ENCODE measurements at places on chromosomes 13 and 19.

GRCh38 chr13:76848596-76848995, 37.6 kb downstream of the KCTD12 start:
- DNase-seq: no peak

- DNase-seq: no peak
Observed at GRCh38 chr13:113914333-113915011, 50.6 kb upstream of the GAS6 start.

DNA sequence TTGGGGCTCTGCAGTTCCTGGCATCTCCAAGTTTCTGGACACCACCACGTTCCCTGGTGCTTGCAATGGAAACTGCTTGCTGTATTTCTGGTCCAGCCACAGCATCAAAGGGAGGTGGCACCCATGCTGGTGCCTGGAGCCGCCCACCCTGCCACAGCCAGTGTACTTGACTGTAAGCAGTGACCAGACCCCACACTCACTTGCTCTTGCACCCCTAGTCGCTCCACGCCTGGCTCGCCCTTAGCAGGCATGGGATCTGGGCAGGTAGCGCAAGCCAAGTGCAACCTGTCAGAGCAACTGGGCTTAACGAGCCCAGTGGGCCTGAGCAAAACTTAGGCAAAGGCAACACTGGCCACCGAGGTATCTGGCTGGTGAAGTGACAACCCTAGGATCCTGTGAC, 648.2 kb upstream of the PCDH9 start:
- DNase-seq: no peak

DNA sequence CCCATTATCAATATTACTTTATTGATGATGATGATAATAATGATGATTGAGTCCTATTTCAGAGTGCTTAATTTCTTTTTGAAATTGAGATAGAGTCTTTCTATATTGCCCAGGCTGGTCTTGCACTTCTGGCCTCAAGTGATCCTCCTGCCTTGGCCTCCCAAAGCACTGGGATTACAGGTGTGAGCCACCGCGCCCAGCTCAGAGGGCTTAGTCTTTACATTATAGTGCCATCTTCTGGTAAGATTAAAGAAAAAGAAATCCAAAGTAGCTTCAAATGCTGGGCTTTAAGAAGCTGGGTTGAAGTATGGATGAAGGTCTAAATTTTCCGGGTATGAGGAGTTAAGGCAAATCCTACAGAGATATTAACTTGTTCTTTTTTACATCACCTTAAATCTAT, 3.4 kb upstream of the ZNF333 start:
- no peak for DNase-seq

- no peak for DNase-seq
Observed at GRCh38 chr19:12015015-12015752, 20.3 kb downstream of the ZNF433 start.

GRCh38 chr13:55245005-55245644, 1895.6 kb upstream of the PRR20A start:
- no peak for DNase-seq
